ENCODE measurements at places on chromosomes 16 and 17. TPM values are rescaled to one million over a fixed set of nuclear protein-coding genes. Genes with fewer than 3 reads are reported as not detected.

DNA sequence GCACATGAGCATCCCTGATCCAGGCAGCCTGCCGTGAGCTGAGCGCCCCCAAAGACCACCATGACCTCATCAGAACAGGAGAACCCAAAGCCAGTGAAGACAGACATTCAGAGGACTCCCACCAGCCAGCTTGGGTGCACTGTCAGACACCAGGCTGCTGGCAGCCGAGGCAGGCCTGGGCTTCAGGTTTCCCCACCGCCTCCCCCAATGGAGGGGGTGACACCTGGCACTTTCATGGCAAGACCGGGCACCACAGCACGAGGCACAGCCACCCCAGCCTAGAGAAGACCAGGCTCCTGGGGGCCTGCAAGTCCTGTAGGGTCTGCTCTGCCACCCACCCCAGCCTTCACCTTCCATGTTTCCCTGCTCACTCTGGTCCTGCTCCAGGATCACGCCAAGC lies 140.5 kb downstream of the C16orf95 start:
- DNase-seq: no peak

DNA sequence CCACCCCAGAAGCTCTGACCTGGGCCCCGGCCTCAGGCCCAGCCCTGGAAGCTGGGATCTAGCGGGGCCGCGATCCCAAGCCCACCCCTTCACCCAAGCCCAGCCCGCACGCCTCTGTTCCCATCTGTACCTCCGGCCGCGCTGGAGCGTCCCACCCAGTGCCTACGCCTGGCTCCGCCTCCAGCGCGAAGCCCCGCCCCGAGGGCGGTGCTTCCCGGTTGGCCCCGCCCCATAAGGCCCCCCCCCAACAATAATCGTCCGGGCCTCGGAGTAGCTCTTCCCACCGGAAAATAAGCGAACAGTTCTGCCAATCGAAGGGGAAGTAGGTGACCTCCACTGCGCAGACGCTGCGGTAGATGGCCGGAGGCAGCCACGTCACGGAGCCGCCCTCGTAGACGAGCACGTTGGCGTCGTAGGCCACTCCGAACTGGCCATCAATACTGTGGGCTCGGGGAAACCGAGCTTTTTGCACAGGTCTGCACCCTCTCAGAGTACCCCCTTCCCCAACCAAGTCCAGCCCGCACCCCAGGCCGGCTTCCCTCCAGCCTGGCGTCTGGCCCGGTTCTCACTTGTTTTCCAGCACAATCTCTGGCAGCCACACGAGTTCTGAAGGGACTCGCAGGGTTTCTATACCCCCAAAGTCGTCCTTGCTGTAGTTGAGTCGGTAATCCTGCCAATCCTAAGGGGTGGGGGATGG lies 1.1 kb downstream of the CHRNE start:
- DNase-seq: no peak

DNA sequence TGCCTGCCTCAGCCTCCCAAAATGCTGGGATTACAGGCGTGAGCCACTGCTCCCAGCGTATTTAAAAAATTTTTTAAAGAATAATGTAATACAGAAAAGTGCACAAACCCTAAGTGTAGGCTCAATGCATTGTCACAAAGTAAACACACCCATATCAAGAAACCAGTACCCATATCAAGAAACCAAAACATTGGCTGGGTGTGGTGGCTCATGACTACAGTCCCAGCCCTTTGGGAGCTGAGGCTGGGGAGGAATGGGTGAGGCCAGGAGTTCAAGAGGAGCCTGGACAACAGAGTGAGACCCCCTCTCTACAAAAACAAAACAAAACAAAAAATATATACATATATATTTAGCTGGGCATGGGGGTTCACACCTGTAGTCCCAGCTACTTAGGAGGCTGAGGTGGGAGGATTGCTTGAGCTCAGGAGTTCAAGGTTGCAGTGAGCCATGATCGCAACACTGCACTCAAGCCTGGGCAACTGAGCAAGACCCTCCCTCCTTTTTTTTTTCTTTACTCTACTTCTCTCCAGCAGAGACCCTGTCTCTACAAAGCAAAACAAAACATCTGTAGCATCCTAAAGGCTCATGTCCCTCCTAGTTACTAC lies 9.3 kb upstream of the PRR14 start:
- no peak for DNase-seq

The ITGAD gene
- total RNA-seq: not detected

The CACNG3 gene
- total RNA-seq: not detected

The KRT33B gene
- total RNA-seq: 1.3 TPM

GRCh38 chr16:2814551-2815298 lies 2.3 kb upstream of the PRSS21 start:
- DNase-seq: no peak

The MT1A gene
- not detected for total RNA-seq

GRCh38 chr17:31654936-31655335 lies 204.1 kb downstream of the COPRS start:
- DNase-seq: peak; percentile 97

The TBC1D3C gene
- total RNA-seq: 1.1 TPM

DNA sequence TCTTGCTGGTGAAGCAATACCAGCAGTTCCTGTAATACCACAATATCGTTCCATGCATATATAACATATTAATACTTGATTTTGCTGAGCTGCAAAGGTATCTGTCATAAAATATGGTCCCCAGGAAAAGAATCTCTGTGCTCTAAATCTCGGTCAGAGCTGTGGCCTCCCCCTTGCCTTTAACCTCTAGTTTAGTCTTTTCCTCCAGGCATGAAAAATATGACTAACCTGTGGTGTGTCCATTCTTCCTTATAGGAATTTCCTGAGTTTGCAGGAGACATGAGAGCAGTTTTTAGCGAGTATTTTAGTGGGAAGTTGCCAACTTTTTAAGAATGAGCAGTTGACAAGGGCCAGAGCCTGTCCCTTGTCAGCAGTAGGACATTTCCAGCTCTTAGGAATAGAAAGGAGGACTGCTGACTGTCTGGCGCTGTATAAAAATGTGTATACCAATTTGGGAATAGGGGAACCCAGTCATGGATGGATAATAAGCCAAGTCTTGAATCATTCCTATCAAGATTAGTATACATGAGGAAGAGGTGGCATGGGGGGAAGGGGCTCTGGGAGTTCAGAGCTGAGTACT lies 8.7 kb downstream of the ATXN1L start:
- DNase-seq: peak; percentile 68

DNA sequence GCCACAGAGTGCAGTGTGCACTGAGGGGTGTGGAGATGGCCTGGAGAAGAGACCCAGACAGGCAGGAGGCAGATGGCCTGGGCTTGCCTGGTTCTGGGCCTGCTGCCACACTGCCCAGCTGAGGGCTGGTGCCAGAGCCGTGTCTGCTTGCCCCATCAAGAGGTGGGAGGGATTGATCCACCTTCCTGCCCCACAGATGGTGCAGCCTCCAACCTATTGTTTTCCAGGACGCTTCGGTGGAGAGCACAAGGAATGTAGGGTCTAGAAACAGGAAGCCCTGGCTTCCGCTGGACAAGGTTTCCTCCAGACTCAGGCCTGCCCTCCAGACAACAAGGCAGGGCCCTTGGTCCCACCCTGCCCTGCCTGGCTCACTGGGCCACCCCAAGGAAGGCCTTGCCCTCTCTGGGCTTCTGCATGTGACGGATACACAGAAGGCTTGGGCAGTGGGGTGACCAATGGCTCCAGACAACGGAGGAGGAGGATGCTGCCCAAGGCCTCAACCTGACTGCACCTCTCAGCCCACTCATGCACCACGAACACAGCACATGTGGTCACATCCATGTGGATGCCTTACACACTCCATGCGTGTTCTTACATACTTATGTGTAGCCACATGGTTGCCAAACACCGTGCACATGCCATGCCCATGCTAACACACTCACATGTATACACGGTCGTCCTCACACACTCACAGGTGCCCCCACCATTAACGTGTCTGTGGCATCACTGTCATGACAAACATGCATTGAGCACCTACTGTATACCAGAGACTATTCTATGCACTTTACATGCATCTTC lies 6.5 kb upstream of the CDH5 start:
- no peak for DNase-seq

- no peak for DNase-seq
Observed at GRCh38 chr17:73271072-73271471, 9.4 kb upstream of the CPSF4L start.

The KRT33A gene
- total RNA-seq: 0.17 TPM

DNA sequence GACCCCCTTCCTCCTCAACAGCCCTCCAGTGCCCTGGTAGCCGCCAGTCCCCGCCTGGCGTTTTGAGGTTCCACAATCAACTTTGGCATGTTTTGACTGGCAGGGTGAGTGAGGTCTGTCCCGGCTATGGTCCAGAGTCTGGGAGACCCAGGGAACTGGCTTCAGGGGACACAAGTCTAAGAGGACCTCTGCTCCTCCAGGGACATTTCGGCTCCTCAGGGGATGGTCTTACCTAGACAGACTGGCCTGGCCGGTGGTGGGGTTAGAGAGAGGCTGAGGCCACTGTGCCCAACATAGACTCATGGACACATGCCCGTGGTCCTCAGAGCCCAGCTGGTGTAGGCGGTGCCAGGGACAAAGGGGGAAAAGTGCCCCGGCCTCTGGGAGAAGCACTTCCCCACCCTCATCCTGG lies 2.2 kb downstream of the TMC8 start:
- DNase-seq: no peak

The COL1A1 gene
- 81.3 TPM for total RNA-seq

- no peak for DNase-seq
Observed at GRCh38 chr16:88390735-88391134, 8.0 kb downstream of the ZNF469 start.

The CAPN15 gene
- total RNA-seq: 23.2 TPM

- DNase-seq: no peak
Observed at GRCh38 chr17:82837586-82838320, 2.1 kb downstream of the ZNF750 start.

The LRRC46 gene
- not detected for total RNA-seq

GRCh38 chr17:43383372-43383771 lies 15.4 kb upstream of the ARL4D start:
- no peak for DNase-seq

GRCh38 chr16:14475370-14476139 lies 154.5 kb downstream of the PARN start:
- DNase-seq: no peak

The CCL16 gene
- total RNA-seq: not detected

GRCh38 chr16:67847064-67847861 lies at the start of gene CENPT:
Gene CENPT (minus strand): TSS chr16:67847693. CDS start chr16:67833859, 13,834 bp downstream.
- DNase-seq: peak; percentile 86

DNA sequence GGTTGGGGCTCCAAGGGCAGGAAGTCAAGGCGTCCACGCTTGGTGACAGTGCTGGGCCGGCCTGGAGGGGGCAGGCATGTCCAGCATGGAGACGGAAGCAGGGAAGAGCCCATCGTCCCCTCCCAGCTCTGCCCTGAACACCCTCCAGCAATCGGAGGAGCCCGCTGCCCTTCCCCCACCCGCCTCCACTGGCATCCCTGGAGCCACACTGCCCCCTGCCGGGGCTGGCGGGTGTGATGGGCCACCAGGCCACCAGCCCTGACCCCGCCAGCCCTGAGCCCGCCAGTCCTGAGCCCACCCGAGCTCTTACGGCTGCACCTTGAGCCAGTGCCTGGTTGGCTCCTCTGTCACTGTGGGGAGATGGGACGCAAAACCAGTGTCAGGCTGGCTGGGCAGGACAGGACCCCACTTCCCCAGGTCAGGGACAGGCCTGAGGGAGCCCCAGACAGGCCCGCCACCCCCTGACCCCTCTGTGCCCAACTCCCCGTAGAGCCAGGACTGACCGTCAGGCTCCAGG lies 4.1 kb upstream of the CDH15 start:
- DNase-seq: peak; percentile 62

The SALL1 gene
- 12.1 TPM for total RNA-seq

The ANKRD11 gene
- total RNA-seq: 47.1 TPM

GRCh38 chr16:23974223-23974622 lies 138.4 kb downstream of the PRKCB start:
- no peak for DNase-seq

DNA sequence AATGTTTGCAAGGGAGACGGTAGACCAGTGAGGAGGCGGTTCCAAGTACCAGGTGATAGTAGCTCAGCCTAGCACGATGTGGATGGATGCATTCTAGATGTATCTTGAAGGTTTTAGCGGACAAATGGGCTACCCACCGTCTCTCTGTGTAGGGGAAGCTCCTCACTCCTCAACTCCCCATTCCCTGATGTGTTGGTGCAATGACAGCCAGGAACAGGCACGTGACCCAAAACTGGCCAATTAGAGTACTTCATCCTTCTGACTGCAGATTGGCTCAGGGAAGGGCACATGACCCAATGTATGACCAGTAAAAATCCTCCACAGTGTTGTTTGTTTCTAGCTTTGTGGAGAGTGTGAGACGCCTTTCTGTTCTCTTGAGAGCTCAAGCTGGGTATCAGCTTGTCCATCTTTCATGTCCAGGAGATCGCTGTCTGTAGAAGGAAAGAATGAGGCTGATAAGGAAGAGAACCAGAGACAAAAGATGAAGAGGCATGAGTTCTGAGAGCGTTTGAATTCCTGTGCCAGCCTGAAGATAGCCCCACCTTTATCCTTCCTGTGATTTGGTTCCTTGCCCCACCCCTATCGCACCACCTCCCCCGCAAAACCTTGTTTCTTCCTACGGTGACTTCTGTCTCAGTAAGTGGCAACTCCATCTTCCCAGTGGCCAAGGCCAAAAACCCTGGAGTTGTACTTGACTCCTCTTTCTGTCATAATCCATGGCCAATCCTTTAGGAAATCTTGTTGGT lies 2.3 kb upstream of the BORCS6 start:
- DNase-seq: peak; percentile 62

DNA sequence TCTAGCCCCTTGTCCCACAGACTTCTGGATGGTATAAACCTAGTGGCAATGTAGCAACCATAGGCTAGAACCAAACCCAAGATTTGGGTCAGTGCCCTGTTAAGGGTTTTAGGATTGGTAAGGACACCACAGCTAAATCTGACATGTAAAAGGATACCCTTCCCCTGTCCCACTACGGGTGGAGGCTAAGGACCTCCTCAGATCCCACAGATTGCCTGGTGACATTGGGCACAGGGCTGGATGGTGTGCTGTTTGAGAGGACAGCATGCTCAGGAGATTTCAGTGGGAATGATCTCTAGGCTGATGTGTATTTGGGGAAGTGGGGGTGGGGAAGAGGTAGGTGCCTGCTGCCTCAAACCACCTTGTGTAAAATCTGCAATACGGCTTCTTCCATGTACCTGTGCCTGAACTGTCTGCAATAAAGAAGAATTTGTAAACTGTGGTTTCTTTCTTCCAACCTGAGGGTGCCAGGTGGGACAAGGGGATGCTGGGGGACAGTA lies 671 bp upstream of the EDC4 start:
- DNase-seq: no peak

The EFNB3 gene
- total RNA-seq: 1.1 TPM

The OR3A3 gene
- not detected for total RNA-seq

- no peak for DNase-seq
Observed at GRCh38 chr17:81287741-81288430, 7.2 kb downstream of the SLC38A10 start.

All from M059J (cell line).